ENCODE measurements at places on chromosomes 3 and 15. TPM values are rescaled to one million over a fixed set of nuclear protein-coding genes. Genes with fewer than 3 reads are reported as not detected.

SLC35G2 gene
- polyA plus RNA-seq = 3.2 TPM

RFC4 gene
- polyA plus RNA-seq = 21.0 TPM

- DNase-seq = no peak
Observed at GRCh38 chr3:167453815-167454214, 20.0 kb downstream of the SERPINI2 start.

MASP1 gene
- polyA plus RNA-seq = 94.6 TPM

DNA sequence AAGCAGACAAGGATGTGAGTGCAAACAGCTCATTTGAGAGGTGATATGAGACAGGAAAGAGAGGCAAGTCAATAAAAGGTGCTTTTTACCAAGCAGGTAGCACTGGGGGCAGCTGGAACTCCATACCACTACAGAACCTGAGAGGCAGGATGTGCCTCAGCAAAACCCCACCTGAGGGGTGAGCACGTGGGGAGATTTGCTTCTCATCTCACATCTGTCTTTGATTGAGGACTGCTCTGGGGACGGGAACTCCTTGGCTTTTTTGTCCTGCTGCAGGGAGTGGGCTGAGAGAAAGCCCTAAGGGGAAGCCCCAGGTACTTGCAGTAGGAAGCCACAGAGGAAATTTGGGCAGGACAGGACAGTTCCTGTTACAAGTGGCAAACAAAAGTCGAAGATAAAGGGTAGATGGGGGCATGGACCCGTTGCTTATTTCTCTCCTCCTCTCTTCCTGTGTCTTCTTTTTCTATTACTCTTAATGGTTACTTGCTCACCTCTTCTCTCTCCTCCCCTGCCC, 27.1 kb downstream of the CFAP161 start:
- DNase-seq = no peak

TRIM71 gene
- not detected for polyA plus RNA-seq

GRCh38 chr3:40306336-40306735, 3.2 kb upstream of the EIF1B start:
- DNase-seq = no peak

DNA sequence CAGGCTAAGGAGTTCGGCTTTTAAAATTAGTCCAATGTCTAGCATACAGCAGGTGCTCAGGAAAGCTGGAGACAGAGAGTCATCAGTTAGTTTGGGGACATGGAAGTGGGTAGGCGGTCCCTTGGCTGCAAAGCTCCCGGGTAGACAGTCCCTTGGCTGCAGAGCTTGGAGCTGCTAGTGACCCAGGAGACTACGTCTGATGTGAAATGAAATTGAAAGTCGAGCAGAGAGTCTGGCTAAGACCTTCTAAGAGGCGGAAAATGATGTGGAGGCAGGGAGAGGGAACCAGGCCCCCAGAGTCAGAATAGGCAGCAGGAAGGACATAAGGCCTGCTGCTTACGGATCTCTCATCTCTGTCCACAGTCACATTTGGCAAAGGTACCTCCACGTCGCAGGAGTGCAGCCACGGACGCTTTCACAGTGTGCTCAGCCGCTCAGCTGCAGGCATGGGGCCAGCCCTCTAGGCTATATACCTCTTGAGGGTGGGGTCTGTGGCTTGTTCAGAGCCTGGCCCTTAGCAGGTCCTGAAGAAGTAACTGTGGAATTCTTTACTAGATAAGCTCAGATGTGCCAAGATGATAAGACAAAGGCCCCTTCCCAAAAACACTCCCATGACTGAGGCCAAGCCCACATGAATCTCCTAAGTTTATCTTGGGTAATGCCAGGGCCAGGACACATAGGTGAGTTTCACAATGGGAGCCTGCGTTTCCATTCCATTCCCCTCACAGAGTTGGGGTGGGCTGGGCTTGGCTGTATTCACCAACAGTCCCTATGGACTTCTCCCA, 131.7 kb downstream of the XXYLT1 start:
- DNase-seq = peak; percentile 30

DNA sequence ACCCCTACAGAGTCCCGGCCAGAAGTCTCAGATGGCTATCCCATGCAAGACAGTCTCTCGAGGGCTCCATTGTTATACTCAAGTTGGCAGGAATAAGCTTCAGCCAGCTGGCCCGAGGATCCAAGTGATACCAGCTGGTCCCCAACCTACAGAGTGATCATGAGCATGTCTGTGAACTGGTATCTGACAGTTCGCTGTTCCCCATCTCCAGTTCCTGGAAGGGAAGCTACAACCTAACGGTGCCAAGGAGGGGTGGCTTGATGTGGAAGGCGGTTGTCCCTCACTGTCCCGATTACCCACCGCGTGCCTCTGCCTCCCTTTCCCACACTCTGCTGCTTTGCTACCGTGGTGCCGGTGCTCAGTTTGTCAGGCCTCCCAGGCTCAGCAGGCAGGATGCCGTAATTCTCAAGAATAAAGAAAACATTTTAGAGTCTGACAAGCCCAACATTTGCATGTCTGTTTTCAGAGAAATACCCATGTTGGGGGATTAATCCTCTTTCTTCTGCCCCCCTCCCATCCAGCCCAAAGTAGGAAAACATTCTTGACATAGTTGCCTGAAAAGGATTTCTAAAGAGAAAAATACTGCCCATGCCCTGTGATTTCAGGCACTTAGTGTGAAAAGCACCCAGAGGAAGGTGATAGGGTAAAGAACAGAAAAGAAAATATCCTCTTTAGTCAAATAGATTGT, 49.4 kb upstream of the HES1 start:
- no peak for DNase-seq

- DNase-seq = no peak
Observed at GRCh38 chr3:114213292-114213626, 24.1 kb downstream of the ZNF80 start.

DNA sequence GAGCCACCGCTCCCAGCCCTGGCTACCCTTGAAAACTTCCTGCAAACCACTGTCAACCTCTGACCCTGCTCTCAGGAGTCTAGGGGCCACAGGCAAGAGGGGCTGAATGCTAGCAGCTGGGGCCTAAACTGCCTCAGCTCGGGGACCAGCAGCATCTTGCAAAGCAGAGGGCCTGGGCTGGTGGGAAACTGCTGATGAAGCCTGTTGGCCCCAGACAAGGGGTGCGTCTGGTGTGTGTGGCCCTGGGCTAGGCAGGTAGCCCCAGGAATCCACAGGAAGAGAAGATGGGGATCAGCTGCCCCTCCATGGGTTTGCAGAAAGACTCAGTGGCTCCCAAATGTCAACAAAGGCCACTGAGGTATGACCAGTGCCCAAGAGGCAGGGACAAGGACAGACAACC, 8.2 kb upstream of the POLG start:
- DNase-seq = no peak

GRCh38 chr3:168186293-168186983, 90.7 kb upstream of the GOLIM4 start:
- no peak for DNase-seq

COL6A6 gene
- 0.61 TPM for polyA plus RNA-seq

DNA sequence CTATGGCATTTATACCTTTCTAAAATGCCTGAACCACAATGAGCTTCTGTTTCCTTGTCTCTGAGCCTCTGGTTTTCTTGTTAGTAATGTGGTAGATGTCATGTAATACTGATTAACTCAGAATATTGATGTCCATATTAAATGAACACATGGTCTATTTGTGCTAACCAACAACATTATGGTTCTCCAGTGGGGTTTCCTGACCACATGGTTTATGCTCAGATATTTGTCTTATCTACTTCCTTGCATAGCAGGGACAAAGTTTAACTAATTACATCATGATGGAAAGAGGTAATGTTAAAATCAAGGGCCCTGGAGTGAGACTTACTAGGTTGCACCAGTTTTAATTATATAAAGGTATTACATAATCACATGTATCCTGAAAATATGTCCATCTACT, 62.6 kb upstream of the SCN10A start:
- no peak for DNase-seq
